ENCODE measurements at places on chromosomes 13 and 19.
A peak's percentile ranks its signal among the peaks of the same experiment; 100 is the strongest.

- DNase-seq, result no peak
Measured at GRCh38 chr13:25186187-25186586, 14.1 kb upstream of the AMER2 start.

DNA sequence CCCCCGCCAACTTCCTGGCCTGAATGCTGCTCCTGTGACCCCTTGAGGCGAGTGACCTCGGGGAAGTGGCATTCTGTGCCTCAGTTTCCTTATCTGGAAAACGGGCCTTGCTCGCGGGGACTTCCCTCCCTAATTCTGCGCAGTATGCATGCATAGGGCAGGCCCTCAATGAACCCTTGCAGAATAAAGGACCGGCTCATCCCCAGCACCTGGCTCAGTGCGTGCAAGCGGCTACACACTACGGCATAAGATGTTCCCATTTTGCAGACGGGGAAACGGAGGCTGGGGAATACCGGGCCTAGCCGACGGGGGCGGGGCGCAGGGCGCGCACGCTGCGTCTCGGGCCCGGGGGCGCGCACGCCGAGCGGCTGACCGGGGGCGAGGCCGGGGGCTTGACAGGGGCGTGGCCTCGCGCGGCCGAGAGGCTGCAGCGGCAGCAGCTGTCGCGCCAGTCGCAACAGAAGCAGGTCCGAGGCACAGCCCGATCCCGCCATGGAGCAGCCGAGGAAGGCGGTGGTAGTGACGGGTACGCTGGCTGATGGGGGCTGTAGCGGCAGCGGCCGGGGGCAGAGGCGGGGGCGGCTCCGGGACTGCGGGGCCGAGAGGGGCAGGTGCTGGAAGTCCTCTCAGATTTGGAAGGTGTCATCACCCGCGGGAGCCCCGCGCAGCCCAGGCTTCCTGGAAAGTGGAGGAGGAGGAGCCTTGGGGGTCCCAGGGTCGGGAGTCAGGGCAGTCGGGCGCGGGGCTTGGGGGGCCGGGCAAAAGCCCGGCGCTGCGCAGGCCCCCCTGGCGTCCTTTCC is at the start of gene PGPEP1:
PGPEP1 (plus strand) TSS at position 409 of the 800 bp plus-strand sequence; CDS start at position 493, 84 bp downstream.
- peak; percentile 90 for DNase-seq

- DNase-seq, result no peak
Measured at GRCh38 chr13:31987535-31988170, 43.9 kb upstream of the FRY start.

DNA sequence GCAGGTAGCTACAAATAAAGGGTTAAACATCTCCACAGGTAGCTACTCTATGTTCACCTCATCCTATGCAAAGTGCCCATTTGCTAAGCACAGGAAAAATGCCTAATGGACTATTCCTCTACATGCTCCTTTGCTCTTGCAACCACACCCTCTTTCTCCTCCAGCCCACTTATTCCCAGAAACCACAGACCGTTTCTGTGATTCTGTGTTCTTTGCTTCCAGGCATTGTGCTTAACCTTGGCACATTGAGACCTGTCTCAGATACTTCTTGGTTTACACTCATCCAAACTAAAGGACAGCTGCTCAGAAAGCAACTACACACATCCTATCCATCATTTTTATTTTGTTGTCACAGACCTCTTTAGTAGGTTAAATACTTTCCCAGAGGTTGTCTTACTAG is 785.0 kb upstream of the MIR17HG start:
- DNase-seq, result no peak

- no peak for DNase-seq
Measured at GRCh38 chr19:36876993-36877938, 26.6 kb downstream of the ZNF345 start.

DNA sequence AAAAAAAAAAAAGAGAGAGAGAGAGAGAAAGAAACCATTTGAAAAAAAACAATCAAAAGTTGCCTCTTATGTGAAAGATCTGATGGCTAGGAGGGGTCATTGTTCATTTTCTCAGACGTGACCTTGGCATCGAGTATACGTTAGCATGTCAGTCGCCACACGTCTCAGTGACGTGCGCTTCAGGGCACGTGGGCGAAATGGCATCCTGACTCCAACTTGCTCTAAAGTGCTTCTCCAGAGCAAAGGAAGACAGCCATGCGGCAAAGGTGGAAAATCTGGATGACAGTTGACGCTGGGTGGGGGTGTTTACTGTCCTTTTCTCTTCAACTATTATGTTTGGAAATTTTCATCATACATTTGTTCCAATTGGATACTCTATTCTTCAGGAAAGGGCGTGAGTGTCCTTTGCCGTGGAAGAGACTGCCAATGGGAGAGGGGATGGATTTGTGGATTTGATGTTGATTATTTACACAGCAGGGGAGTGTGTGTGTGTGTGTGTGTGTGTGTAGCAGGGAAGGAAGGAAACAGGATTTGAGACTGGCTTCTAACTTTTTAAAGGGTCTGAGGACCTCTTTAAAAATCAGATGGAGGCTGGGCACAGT is 25.0 kb downstream of the KLF2 start:
- DNase-seq, result no peak

- no peak for DNase-seq
Measured at GRCh38 chr13:25117312-25117711, 21.4 kb downstream of the PABPC3 start.

DNA sequence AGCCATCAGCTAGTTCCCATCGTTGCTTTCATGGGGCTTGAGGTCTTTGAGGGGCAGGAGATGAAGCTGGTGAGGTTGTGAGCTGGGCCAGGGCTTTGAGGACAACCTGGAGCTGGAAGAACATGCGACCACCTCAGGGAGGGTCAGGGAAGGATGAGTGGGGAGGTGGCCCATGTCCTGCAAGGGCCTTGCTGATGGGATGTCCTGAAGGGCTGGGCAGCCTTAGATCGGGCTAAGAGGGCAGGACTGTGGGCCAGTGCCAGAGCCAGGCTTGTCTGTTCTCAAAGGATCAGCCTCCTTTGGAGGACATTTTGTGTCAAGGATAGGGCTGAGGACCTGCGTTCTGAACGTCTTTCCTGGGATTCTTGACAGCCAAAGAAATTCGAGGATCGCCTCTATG is 10.5 kb downstream of the CYTH2 start:
- no peak for DNase-seq
